ENCODE measurements at places on chromosomes 2 and 18.

- no peak for DNase-seq
Observed at GRCh38 chr2:197088694-197089093, 162.2 kb upstream of the PGAP1 start.

DNA sequence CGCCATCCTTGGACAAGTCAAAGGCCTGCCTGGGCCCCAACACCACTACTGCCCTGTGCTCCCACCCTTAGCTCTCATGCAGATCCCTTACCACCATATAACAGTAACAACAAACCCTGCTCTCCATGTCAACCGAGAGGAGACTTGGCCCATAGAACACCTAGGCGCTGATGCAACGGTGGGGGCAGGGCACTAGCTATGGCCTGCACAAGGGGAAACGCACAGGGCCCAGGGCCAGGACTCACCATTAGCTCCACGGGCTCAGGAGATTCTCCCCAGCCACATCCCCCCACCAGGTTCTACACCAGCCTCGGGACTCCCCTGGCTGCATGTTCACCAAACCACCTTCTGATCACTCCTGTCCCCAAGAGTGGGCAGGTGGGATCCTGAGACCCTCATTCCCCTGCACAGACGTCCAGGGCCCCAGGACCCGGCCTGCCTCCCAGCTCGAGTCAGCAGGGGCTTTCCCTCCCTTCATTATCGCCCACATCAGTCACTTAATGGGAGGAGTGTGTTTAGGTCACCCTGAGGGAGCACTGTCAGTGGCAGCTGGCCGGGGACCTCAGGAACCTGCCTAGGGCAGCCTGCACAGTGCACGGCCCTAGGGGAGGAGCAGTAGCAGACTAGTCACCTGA is 29.3 kb downstream of the ANKMY1 start:
- DNase-seq = peak; percentile 30

GRCh38 chr2:148983896-148984295 is 54.6 kb upstream of the LYPD6B start:
- no peak for DNase-seq

GRCh38 chr2:156164091-156164720 is 168.3 kb downstream of the NR4A2 start:
- no peak for DNase-seq

DNA sequence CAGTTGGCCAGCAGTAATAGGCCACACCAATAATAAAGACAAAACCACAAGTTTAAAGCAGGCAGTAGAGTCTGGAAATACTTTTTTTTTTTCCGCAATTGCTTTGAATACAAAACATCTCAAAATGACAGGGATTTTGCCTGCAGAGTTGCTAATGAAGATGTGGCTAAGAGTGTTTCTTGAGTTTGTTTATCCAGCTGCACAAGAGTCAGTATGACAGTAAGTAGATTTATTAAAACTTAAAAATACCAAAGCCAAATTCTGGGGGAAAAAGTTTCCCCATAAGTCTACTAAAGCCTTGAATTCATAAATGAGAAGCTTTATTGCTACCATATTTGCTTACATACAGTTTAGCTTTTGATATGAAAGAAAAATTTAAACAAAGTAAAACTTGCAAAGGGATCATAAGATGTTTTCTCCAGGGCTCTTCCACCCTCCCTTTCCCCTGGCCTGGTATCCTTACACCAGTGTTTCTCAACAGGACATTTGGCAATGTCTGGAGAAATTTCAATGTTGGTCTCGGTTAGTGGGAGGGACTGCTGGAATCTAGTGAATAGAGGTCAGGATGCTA is 3.9 kb upstream of the DSEL start:
- DNase-seq = no peak

GRCh38 chr2:100660851-100661584 is 98.2 kb downstream of the PDCL3 start:
- DNase-seq = no peak

Measured in H7 (cell line).